PC-9 (cell line): ENCODE measurements at places on chromosomes 1 and 21. TPM values are rescaled to one million over a fixed set of nuclear protein-coding genes. Genes with fewer than 3 reads are reported as not detected.

GRCh38 chr1:101959456-101959855 is 37.3 kb downstream of the OLFM3 start:
- DNase-seq = no peak

DNA sequence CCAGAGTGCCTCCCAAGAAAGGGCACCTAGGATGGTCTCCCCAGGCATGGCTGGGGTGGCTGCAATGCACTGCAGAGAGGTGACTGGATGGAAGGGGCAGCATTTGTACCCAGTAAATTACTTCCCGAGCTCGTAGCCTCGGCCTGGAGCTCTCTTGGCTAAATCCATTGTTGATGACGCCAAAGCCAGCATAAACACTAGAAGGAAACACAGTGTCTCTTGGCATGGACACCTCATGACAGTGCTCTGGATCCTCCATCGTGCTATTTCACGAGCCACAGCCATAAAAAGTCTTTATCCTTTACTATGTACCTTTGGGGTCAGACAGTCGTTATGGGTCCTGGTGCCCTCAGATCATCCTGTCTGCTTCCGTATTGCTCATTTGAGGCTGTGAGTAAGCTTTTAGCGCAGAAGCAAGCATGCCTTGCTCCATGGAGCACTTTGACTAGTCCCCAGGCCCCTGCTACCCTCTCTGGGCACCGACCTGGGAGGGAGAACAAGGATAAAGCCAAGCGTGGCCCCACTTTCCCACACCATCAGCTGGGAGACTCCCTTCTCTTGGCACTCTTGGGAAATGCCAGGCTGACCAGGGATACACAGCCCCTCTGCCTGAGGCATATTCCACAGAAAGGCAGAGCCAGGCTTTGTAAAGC is 10.3 kb upstream of the PRELP start:
- DNase-seq = no peak

DNA sequence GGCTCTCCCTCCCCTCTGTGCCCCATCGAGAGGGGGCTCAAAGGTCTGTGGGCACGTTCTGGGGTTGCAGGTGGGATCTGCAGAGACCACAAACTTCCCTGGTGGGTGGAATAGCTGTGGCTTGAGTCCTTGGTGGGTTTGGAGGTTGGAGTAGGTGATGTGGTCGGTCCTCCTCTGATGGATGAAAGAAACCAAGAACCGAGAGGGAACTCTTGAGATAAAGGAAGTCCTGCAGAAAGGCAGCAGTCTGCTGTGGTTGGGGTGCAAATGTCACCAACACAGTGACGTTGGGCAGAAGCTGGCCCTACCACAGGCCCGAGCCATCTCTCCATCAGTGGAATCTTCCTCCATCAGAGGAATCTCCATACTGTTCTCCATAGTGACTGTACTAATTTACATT is 171.8 kb downstream of the FCRL5 start:
- no peak for DNase-seq

- no peak for DNase-seq
These were observed 225.0 kb upstream of the PRMT6 start for GRCh38 chr1:106831511-106831910.

GRCh38 chr1:87723193-87723592 is 394.5 kb downstream of the LMO4 start:
- DNase-seq = no peak

- no peak for DNase-seq
These were observed 54.3 kb upstream of the ASB17 start for GRCh38 chr1:75986478-75986877.

GRCh38 chr1:18199462-18199861 is 91.9 kb downstream of the IGSF21 start:
- DNase-seq = no peak

DNA sequence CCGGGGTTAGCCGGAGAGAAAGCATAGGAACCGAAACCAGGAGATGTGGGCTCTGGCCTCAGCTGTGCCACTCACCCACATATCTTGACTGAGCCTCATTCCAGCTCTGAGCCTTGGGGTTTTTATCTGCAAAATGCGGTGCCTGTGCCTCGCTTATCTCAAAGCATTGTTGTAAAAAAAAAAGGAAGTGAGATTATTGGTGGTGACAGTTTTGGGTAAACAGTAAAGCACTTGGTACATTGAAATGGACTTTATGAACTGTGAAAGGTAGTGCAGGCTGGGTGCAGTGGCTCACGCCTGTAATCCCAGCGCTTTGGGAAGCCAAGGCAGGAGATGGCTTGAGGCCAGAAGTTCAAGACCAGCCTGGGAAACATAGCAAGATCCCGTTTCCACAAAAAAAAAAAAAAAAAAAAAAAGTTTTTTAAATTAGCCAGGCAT is 3.8 kb downstream of the PTAFR start:
- no peak for DNase-seq

DNA sequence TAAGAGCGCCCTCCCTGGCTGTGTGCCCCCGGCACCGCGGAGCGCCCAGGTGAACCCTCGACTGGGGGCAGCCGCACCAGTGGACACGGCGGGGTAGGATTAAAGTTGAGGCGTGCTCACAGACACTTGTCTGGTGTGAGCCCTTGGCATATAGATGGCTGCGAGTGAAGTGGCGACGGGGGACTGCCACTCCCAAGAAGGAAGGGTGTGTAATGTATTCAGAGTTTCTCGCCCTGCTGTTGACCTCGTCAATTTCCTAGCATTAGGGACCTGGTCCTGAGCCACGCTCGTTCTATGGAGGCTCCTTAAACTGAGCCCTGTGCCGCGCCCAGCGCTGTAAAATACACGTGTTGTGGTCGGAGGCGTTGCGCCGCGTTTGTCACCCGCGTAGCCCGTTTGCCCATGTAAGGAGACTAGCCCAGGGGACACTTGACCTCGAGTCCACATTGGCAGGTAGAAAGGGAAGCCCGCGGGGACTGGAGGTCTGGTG is 554 bp downstream of the EVA1C start:
- DNase-seq = no peak

- no peak for DNase-seq
These were observed 4.1 kb downstream of the ATF6 start for GRCh38 chr1:161770250-161770649.

GRCh38 chr1:147214325-147214724 is 10.8 kb downstream of the FMO5 start:
- DNase-seq = no peak

GRCh38 chr1:90881034-90881433 is 140.8 kb downstream of the ZNF644 start:
- DNase-seq = no peak

- peak; percentile 77 for DNase-seq
These were observed 1.8 kb upstream of the SPRR2A start for GRCh38 chr1:153058826-153059784.

DNA sequence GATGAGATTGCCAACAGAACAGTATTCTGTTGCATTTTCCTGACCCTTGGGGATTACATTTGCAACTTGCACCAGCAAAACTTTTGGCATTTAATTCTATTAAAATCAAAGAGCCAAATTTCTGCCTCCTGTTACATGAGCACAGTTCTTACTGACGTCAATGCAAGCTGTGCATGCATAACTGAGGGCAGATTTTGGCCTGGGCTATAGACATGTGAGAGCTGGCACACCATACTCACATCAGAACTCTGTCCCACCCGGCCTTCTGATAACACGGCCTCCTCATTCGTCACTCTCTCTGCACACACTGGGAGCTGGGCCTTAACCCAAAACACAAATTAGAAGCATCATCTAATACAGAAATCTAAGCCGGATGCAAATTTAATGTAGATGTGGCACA is 31.5 kb downstream of the PAPPA2 start:
- DNase-seq = no peak

DNA sequence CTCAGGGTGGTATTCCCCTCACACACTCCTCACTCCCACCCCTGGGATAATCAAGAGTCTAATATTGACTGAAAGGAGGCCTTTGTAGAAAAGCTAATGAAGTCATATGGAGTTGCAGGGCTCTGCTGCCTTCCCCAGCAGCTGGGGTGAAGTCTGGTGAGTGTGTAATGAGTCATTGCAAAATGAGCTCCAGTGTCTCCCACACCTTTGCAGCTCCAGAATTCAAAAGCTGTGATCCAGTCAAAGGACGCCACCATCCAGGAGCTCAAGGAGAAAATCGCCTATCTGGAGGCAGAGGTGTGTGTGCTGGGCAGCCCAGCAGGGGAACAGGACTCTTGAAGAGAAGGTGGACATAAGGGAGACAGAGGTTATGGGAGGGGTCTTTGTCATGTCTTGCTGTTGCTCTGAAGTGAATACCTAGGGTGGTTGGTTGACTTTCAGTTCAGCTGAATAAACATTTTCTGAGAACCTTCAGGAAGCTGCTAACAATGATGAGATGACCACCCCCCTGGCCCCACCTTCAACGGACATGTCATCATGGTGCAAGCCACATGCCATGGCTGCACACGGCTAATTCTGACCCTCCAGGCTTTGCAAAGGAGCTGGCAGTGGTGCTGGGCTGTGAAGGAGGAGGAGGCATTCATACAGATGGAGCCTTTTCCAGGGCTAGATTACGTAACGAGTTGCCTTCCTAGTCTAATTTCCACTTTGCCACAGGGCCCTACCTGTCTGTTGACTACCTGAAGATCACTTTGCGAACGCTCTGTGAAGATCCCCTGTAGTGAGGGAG is 32.2 kb upstream of the SNX27 start:
- DNase-seq = peak; percentile 57

DNA sequence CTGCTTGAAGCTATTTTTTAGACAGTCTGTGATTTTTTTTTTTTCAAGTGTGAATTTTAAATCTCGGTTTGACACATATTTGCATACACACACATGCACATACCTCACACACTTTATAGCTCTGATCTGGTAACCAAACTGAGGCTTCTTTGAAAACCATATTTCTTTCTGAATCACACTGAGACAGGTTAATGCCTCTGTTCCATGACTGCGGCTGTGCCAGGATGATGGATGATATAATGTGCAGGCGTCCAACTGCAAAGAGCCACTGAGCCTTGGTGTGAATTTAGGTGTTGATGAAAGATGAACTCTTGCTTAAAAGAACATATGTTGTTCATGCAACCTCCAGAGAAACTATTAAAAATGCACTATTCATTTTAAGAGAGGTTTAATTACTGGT is 504.0 kb upstream of the OLFM3 start:
- DNase-seq = no peak

GRCh38 chr1:245330951-245331350 is 176.2 kb downstream of the KIF26B start:
- DNase-seq = no peak

DNA sequence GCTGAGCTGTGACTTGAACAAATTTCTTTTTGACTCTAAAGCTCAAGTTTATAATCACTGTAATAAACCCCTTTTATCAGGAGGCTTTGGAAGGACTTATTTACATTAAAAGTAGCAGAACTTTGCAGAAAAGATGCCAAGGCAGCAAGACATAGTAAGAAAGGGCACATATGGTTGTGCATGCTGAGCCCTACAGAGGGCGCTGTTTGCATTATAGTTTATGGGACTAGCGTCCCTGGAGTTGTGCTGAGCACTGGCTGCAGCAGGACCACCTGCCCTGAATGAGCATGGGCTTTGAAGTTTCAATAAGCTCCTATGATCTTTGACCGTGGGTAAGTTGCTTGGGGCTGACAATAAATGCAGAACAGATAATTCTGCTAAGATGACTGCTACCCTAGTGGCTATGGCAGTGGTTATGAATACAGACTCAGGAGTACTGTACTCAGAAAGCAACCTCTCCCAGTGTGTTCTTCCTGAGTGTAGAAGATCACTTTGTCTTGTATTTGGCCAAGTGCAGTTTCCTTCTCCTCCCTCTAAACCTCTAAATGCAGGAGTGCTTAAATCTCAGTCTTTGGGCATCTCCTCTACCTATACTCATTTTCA is 45.4 kb upstream of the USP1 start:
- DNase-seq = no peak

DNA sequence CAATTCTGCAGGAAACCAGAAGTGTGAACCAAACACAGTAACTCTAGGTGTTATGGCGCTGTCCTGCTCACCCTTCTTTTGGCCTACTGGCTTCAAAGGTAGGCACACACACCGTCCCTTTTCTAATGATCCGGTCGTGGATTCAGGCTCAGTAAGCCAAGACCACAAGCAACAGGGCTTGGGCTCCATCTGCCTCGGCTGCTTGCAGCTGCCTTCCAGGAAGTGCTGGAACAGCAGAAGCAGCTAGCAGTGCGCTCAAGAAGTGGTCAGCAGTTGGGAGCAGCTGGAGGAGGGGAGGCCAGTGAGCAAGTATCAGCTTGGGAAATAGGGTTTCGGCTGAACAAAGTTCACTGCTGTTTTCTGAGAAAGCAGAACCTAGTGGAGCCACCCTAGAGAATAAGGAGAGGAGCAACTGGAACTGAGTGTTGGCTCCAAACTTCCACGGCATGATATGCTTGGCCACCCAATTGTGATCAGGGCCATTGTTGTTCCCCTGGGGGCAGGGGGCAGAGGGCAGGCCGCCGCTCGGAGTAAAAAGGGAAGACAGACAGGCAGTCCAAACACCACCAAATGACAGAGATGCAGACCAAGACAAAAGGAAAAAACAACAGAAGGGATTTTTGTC is 173.4 kb downstream of the TOMM20 start:
- DNase-seq = no peak

GRCh38 chr1:209023790-209024189 is 559.7 kb upstream of the CAMK1G start:
- no peak for DNase-seq

GRCh38 chr1:165306543-165307434 is 49.7 kb downstream of the LMX1A start:
- no peak for DNase-seq

GRCh38 chr1:156926175-156926574 is 5.7 kb downstream of the LRRC71 start:
- DNase-seq = peak; percentile 88

GRCh38 chr1:34587761-34588160 is 167.1 kb upstream of the GJB5 start:
- DNase-seq = no peak

GRCh38 chr1:188129856-188130838 is 1301.4 kb downstream of the PLA2G4A start:
- DNase-seq = no peak

DNA sequence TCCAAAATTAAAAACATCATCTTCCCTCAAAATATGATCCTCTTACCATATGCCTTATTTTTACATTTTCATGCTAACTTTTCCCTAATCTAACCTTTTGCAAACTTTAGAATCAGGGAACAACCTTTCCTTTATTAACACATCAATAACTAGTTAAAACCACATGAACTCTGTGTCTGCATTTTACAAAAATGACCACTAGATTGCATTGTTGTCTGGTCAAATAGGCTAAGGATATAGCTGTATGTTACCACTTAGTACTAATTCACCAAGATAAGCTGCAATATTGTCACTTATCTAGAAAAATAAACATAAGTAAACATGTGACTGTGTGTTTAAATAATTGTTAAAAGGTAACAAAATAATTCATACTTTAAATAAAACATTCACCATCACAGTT is 82.3 kb downstream of the DENND1B start:
- DNase-seq = no peak

Gene WNT2B
- 0.98 and 1.1 TPM in 2 replicates for total RNA-seq

Gene LRRC53
- total RNA-seq = not detected in 2 replicates

Gene PLA2G2C
- 0.48 and 0.55 TPM in 2 replicates for total RNA-seq

Gene VASH2
- total RNA-seq = 0.55 TPM in 1 of 2 replicates, not detected in the other

Gene MPL
- 0.76 and 1.6 TPM in 2 replicates for total RNA-seq

Gene PFKFB2
- 16.3 and 28.0 TPM in 2 replicates for total RNA-seq

Gene LCE3E
- total RNA-seq = not detected in 2 replicates

Gene ATP1A2
- 1.1 TPM in 2 replicates for total RNA-seq

Gene SLC1A7
- not detected in 2 replicates for total RNA-seq

Gene PLPPR4
- total RNA-seq = not detected in 2 replicates

Gene UBE2U
- not detected in 2 replicates for total RNA-seq

Gene FMO2
- total RNA-seq = not detected in 2 replicates
